ENCODE measurements at places on chromosomes 11 and 22.

- DNase-seq: no peak
These were observed 4.3 kb upstream of the LMO1 start for GRCh38 chr11:8267831-8268529.

DNA sequence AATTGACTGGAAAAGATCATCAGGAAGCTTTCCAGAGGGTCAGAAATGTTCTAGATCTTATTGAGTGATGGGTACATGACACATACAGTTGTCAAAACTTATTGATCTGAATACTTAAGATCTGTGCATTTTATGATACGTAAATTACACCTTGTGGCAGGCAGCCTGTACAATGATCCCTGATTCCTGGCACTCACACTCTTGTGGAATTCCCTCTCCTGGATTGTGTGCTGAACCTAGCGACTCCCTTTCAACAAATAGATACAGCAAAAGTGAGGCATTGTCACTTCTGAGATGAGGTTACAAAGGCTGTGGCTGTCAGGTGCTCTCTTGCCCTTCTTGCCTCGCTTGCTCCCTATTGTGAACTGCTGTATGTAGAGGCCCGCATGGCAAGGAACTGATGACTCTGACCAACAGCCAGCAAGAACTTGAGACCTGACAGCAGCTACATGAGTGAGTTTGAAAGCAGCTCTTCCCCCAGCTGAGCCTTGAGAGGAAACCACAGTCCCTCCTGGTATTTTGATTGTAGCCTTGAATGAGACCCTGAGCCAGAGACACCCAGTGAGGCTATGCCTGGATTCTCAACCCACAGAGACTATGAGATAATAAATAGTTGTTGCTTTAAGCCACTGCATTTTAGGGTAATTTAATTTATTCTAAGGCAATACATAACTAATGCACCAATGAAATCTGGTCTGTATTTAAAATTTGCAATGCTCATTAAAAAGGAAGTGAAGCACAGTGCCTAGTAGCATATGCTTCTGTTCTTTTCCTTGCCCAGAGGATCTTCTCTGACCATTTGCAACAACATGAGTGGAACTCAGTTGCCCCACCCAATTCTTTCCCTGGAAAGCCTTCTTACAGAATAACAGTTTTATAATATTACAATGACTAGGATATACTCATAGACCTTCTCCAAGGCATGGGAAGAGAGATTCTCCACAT is 60.5 kb upstream of the IZUMO1R start:
- no peak for DNase-seq

- no peak for DNase-seq
These were observed 74.7 kb upstream of the RRM1 start for GRCh38 chr11:4019891-4020290.

DNA sequence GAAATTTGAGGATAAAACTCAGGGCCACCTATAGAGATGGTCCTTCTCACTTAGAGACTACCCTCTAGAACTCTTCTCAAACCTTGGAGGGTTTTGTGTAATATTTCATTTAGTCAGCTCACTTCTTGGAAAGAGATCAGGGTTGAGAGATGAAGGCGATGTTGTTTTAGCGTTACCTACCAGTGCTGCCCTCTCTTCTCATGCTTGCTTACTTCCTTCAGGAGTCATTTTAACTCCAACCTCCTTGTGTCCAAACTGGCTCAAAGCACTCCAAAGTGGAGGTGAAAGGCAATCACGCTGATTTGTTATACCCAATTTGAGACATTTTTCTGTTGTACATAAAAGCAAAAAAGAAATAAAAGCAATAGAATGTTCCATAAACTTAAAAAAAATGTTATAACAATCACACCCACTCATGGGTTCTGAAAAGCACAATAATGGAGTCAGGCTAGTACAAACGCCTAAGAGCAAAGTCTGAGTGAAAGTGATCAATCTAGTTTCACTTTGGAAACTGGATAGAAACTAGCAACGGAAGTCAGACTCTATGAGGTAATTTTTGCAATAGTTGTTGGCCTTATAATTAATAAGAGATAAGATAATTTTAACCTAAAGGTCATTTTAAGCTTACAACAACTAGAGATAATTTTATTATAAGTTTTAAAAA is 117.1 kb downstream of the MRTFA start:
- DNase-seq: no peak

DNA sequence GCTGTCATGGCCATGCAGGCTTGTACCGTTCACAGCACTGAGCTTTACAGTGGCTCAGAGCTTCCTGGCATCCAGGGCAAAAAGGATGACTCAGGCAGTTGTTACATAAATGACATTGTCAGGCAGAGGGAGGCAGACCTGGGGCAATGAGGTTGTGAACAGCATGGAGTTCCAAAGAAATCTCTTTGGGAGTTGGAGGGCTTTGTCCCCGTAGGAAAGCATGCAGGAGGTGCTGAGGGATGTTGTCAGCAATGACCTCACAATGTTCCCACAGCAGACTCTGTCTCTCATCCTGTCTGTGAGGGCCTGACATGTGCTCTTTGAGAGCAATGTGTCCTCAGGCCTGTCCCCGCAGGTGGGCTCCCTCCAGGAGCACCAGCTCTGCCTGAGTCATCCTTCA is 25.9 kb upstream of the PDE2A start:
- no peak for DNase-seq

DNA sequence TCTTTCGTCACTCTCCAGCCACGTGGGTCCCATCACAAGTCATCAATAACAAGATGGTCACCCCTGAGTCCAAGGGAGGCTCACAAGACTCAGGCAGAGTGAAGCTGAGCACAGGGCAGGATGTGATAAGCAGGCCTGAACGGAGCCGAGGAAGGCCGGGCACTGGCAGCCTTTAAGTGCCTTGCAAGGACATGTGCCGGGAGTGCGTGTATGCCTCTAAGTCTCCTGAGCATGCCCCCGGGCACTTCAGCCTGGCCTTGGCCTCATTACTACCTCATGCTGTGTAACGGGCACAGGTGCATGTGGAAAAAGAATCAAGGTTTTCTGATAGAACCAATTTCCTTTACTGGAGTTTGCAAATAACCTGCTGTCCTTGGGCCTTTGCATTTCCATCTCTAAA is 55.8 kb downstream of the UBASH3B start:
- DNase-seq: no peak

DNA sequence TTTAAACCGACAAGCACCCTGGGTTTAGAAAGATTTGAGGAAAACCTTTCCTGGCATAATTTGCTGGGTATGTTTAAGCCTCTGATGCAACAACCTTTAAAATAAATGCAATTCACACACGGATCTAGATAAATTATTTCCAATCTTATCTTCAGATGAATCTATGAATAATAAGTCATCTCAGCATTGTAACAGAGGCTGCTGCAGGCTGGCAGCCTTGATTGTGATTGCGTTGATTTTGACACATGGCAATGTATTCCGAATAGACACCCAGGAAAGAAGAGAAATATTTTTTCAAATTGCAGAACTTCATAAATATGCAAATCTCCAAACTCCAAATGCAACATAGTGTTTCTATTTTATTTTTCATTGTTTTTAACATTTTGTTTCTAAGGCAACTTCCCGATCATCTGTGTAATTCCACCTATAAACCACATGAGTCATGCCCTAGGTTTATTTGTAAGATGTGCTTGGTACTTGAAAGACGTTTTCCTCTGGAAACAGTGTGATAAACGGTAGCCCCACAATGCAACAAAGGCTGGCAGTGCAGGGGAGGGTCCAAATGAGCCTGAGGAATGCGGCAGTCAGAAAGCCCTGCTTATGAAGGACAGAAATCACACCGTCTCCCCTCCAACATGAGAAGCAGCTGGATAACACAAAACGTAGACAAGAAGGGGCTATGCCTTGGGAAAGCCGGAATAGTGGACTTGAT is 359.0 kb downstream of the BRD1 start:
- DNase-seq: no peak

DNA sequence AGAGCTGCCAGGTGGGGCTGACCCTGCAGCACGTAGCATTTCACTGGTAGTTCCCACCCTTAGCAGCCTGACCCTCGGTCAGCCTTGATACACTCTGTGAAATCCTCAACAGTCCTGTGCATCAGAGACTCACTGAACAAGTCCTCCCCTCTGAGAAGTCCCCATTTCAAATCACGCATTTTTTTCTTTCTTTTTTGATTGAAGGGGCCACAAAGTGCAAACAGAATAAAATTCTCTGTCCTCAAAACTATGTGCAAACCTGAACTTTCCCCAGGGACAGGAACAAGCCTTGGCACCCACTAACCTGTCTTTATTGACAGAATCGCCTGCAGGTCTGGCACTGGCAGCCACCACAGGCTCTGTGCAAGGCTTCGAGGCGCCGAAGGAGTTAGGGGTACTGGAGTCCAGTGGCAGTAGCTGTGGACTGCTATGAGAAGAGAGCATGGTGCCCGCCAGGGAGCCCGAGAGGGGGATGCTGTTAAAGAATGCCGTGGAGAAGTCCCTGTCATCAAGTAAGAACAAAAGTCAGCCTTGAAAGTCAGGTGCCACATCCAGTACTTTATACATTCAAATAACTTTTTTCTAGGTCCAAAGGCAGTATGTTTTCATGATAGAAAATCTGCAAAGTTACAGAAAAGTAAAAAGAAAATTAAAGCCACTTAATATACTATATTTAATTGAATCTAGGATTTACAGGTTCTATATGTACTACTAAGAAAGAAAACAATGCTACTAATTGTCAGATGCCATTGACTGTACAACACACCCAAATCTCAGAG is 53.8 kb downstream of the HIRA start:
- DNase-seq: no peak

GRCh38 chr22:47854251-47854650 is 1091.8 kb downstream of the TBC1D22A start:
- DNase-seq: no peak

DNA sequence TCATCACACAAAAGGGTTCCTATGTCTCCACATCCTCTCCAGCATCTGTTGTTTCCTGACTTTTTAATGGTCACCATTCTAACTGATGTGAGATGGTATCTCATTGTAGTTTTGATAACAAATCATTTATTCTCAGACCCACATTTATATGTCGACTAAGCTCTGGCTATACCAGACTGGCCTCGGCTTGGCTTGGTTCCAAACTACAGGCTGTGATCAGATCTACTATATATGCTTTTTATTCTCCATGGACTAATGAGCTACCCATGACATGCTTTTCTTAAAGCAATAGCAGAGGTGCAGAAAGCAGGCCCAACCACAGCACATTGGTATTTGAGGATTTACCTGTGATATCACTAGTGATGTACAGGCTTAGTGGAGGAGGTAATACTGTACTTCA is 139.8 kb upstream of the PGR start:
- no peak for DNase-seq

GRCh38 chr22:20834206-20834605 is 24.4 kb downstream of the PI4KA start:
- DNase-seq: no peak
